ENCODE measurements at places on chromosomes 2 and 18.

GRCh38 chr18:50727721-50728471 is 91.9 kb downstream of the MRO start:
- DNase-seq = no peak

- DNase-seq = no peak
Measured at GRCh38 chr2:67896076-67896475, 166.7 kb downstream of the C1D start.

DNA sequence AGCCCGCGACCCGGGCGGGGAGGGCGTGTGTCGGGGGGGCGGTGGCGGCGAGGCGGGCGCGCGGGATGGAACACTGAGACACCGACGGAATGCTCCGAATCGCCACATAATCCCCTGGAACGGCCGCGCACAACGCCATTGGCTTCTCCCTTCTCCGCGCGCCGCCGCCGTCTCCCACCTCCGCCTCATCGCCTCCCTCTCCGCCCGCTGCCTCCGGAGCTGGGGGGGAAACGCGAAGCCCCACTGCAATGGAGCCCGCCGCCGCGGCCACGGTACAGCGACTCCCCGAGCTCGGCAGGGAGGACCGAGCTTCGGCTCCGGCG is at the start of gene PHLPP1:
PHLPP1 (plus strand) TSS at position 106 of the 323 bp plus-strand sequence; CDS start at position 249, 143 bp downstream.
- DNase-seq = no peak

GRCh38 chr2:12514631-12515437 is 201.9 kb upstream of the TRIB2 start:
- DNase-seq = no peak

DNA sequence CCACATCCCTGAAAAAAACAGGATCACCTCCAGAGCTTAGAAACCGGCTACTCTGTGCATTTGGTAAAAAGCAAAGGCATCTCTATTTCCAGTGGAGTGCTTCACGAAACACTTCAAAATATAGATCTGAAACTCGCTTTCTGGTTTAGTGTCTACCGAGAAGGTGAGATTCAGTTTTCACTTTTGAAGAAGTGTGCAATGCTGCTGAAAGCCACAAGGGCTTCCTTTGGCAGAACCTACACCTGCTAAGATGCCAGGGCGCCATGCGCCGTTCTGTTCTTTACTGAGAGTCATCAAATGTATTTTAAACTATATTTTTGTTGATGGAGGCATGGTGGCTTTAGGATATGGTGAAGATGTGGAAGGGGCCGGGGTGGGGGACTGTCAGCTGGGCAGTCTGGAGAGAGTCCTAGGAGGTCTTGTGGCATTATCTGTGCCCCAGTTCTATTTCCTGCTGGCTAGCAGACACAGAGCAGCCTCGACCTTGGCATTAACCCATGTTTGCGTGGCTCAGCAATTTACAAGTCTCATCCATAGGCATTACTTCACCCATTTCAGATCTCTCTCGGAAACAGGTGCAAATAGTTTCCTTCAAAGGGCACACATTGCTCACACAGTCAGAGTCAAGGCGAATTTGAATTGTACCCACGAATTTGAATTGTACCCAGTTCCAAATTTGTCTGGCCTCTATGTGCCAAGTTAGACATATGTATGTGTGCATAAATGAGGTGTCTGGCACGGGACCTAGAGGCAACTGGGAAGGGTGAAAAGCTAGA is 46.7 kb upstream of the KCNF1 start:
- DNase-seq = no peak

GRCh38 chr2:27765621-27766286 is 5.8 kb upstream of the MRPL33 start:
- DNase-seq = peak; percentile 68

DNA sequence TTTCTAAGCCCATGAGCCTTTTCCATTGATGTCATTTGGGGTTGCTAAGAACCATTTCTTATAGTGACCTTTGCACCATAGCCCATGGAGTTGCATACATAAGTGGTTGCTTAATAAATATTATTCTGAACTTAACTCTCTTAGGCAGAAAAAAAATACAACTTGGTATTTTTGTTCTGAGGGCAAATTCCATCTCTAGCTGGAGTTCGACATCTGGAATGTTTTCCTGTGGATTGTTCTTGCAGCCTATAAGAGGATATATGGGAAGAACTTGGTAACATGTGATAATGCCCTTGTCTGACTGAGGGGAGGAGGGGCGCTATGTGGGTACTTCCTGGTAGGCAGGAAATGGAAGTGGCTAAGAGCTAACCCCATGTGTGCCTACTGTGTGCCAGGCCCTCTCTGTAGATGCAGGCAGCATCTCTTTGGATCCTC is 20.7 kb downstream of the IGFBP2 start:
- DNase-seq = no peak

- DNase-seq = no peak
Measured at GRCh38 chr18:48735080-48735676, 196.3 kb downstream of the CTIF start.

DNA sequence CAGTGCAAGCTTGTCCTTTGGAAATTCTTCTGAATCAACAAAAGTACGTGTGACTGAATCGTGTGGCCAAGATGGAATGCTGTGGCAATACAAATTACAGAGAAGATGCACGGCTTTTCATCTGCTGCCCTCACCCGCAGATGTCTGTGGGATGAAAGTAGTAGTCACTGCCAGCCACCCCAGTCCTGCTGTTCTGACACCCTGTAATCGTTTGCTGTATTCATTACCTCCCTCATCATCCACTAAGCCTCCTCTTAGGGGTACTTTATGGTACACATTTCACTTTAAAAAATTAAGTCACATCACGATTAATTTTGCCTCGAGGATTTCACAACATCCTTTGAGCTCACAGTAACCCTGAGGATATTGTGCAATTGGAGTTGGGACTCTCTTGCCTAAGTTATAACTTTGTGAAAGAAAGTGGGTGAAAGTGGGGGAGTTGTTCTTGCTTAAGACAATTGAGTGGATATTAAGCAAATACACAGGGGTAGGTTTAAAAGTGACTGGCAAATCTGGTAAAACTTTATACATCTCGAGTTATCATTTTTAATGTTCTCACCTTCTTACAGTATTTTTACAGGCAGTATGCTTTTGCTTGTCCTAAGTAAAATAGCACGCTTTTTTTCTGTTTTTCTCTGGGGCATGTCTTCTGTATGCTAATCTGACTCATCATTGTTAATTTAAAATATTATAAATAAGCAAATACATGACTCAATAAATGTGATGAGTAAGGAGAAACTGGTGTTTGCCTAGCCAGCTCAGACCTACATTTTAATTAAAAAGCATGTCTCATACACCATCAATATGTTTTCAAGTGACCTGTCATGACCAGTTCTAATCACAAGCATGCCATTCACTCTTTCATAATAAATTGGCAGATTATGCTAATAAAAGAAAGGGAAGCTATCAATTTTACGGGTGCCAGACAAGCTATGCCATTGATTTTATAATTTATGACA is 680.9 kb downstream of the IRS1 start:
- no peak for DNase-seq

DNA sequence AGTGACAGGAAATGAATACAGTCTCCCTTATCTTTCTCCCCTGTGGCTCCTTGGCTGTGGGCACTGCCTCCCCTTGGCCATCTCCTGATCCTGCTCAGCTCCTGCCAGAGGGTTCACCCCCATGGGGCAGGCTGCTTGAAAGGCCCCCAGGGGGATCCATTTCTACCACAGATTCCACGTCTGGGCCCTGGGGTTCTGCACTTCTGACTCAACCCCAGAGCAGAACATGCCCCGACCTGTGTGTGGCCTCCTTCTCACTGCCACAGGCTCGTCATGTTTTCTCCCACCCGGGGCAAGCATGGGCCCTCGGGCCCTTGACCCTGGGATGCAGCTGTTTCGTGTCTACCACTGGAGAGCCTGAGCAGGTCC is 122.2 kb downstream of the ACKR3 start:
- peak; percentile 20 for DNase-seq
